Osteoblast (primary cell): ENCODE measurements at places on chromosomes 13 and 19. TPM values are rescaled to one million over a fixed set of nuclear protein-coding genes. Genes with fewer than 3 reads are reported as not detected.

GRCh38 chr13:47288546-47288945 is 391.7 kb upstream of the HTR2A start:
- DNase-seq: no peak
- no peak overlapping the region for H3K27ac ChIP-seq
- H3K4me3 ChIP-seq: no peak overlapping the region
- peaks cover 5% of the 10 kb centered on the region for H3K4me1 ChIP-seq
- H3K36me3 ChIP-seq: no peaks in the 10 kb centered on the region

GRCh38 chr19:16373989-16374388 is 49.4 kb downstream of the KLF2 start:
- no peak overlapping the region for H3K27ac ChIP-seq
- no peak for DNase-seq
- peaks cover 16% of the 10 kb centered on the region for H3K4me1 ChIP-seq
- H3K4me3 ChIP-seq: no peak overlapping the region

The STAP2 gene
- total RNA-seq: 2.4 and 2.5 TPM in 2 replicates

GRCh38 chr19:32361574-32362317 is 16.3 kb downstream of the ZNF507 start:
- no peak for DNase-seq
- peaks cover 61% of the 10 kb centered on the region for H3K36me3 ChIP-seq
- H3K27ac ChIP-seq: no peak overlapping the region
- no peaks in the 10 kb centered on the region for H3K27me3 ChIP-seq
- peaks cover 11% of the 10 kb centered on the region for H3K4me1 ChIP-seq
